ENCODE measurements at places on chromosomes 16 and 17. TPM values are rescaled to one million over a fixed set of nuclear protein-coding genes. Genes with fewer than 3 reads are reported as not detected.

- no peak overlapping the region for H3K27ac ChIP-seq
- H3K27me3 ChIP-seq = no peaks in the 10 kb centered on the region
- H3K4me1 ChIP-seq = peaks cover 13% of the 10 kb centered on the region
- H3K36me3 ChIP-seq = peaks cover 7% of the 10 kb centered on the region
- H3K4me3 ChIP-seq = no peak overlapping the region
Measured at GRCh38 chr17:60640503-60640902, 37.1 kb upstream of the BCAS3 start.

- no peaks in the 10 kb centered on the region for H3K4me1 ChIP-seq
- peak; percentile 85 for DNase-seq
- H3K36me3 ChIP-seq = no peaks in the 10 kb centered on the region
- no peak overlapping the region for H3K27ac ChIP-seq
- no peaks in the 10 kb centered on the region for H3K27me3 ChIP-seq
Measured at GRCh38 chr17:17568772-17569195, 22.7 kb downstream of the PEMT start.

- H3K4me3 ChIP-seq = no peak overlapping the region
- H3K27me3 ChIP-seq = no peaks in the 10 kb centered on the region
- H3K36me3 ChIP-seq = no peaks in the 10 kb centered on the region
- H3K4me1 ChIP-seq = peaks cover 11% of the 10 kb centered on the region
- no peak overlapping the region for H3K27ac ChIP-seq
Measured at GRCh38 chr16:80947239-80947638, 59.4 kb downstream of the CMC2 start.

GRCh38 chr17:29789196-29790170 is 140.5 kb downstream of the SSH2 start:
- no peak overlapping the region for H3K4me3 ChIP-seq
- no peaks in the 10 kb centered on the region for H3K27me3 ChIP-seq
- no peak overlapping the region for H3K27ac ChIP-seq
- H3K36me3 ChIP-seq = no peaks in the 10 kb centered on the region
- peaks cover 9% of the 10 kb centered on the region for H3K4me1 ChIP-seq

DNA sequence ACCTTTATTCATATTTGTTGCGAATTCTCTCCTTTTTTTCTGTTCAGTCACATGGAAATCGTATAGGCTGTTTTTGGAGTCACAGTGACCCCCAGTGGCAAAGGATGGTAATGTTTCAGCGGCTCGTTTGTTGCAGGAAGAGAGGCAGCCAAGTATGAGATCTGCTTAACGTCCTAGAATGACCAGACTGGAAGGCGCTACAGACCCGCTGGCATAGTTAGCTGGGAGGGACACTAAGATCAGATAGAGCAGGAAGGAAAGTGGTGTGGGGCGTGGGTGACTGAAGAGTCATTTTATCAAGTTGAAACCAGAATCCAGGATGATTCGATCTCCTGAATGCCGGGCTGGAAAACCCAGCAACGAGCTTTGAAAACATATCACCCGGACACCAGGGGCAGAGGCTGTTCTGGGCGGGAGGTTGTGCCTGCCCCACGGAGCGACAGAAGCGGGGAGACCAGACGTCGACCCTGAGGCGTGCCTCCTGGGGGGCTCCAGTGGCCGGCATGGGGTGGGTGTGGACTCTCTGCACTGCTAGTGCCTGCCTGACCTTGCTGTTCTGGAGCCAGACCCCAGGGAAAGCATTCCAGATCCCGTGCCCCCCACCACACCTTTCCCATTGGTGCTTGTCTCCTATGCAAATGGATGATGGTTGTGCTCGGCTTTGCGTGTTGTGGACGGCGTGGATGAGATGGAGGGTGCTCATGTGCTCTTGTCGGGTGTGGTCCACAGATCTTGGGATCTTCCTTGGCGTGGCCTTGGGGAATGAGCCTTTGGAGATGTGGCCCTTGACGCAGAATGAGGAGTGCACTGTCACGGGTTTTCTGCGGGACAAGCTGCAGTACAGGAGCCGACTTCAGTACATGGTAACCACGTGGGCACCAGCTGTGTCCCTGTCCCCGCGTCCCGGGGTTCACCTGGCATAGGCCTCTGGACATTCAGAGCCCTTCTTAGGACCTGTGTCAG is 7.7 kb downstream of the IL34 start:
- peak overlapping the region; percentile 55 for H3K4me3 ChIP-seq
- peak; percentile 83 for DNase-seq
- no peaks in the 10 kb centered on the region for H3K27me3 ChIP-seq
- no peak overlapping the region for H3K27ac ChIP-seq
- no peaks in the 10 kb centered on the region for H3K36me3 ChIP-seq

GRCh38 chr17:39863918-39864746 is at the start of gene IKZF3:
Gene IKZF3, minus strand, starts transcription at chr17:39864312. Its CDS starts 186 bp downstream, at chr17:39864126.
- peak; percentile 38 for DNase-seq
- H3K27ac ChIP-seq = no peak within 1 kb of the TSS
- peaks cover 53% of the 10 kb centered on the region for H3K27me3 ChIP-seq
- H3K36me3 ChIP-seq = no peaks in the 10 kb centered on the region

GRCh38 chr17:74045608-74046280 is 157.7 kb upstream of the RPL38 start:
- H3K36me3 ChIP-seq = no peaks in the 10 kb centered on the region
- H3K27me3 ChIP-seq = peaks cover 45% of the 10 kb centered on the region

DNA sequence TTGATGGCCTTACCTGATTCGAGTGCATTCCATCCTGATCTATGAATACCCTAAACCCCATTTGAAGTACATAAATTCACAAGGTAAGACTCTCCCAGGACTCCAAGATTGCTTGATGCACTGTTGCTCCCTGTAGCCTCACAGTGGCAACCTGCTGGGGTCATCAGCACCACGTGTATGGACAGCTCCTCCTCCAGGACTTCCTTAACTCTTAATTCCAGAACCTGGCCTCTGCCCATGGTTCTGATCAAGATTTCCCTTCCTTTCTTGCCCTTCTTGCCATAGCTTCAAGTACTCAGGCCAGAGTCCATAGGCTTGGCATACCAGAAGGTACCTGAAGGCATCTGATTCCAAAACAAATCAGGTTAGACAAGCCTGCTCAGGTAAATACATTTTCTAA is 34.0 kb upstream of the NLK start:
- no peak overlapping the region for H3K27ac ChIP-seq
- peak; percentile 64 for DNase-seq
- no peaks in the 10 kb centered on the region for H3K4me1 ChIP-seq
- no peaks in the 10 kb centered on the region for H3K36me3 ChIP-seq

DNA sequence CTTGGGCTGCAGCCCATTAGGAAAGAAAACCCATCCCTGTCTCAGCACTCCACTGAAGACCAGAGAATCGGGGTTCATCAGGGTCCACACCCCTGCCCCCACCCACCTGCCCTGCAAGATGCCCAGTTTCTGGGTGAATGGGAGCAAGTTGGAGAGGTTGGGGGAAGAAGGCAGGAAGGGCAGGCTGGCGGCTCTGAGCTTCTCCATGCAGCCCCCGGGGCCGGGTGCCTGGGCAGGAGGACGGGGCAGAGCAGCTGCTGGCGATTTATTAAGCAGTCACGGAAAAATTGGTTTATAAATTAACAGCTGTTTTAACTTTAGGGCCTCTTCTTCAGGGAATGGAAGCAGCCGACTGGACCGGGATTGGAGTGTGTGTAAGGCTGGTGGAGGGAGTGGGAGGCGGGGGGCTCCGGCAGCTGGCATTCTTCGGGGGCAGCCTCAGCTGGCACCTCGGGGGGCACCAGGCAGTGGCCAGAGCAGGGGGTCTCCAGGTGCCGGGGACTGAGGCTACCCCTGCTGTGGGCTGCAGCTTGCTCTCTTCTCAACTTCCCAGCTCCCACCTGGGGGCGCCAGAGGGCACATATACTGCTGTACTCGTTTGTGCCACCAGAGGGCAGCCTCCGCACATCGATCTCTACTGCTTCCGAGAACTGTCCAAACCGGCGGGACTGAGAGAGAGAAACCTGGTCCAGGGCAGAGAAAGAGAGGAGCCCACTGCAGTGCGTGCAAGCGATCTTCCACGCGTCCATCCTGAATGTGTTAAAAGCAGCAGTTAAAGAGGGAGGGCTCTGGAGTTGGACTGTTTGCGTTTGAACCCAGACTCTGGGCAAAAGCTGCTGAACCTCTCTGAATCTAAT is 5.0 kb upstream of the PPP1R1B start:
- no peaks in the 10 kb centered on the region for H3K36me3 ChIP-seq
- H3K4me3 ChIP-seq = peak overlapping the region; percentile 48
- H3K27ac ChIP-seq = no peak overlapping the region
- H3K4me1 ChIP-seq = no peaks in the 10 kb centered on the region
- H3K27me3 ChIP-seq = peaks cover 3% of the 10 kb centered on the region

GRCh38 chr17:7794075-7794663 is 39.8 kb upstream of the KDM6B start:
- H3K36me3 ChIP-seq = no peaks in the 10 kb centered on the region
- H3K4me3 ChIP-seq = no peak overlapping the region
- no peaks in the 10 kb centered on the region for H3K27me3 ChIP-seq
- no peaks in the 10 kb centered on the region for H3K4me1 ChIP-seq
- no peak for DNase-seq
- no peak overlapping the region for H3K27ac ChIP-seq

- no peaks in the 10 kb centered on the region for H3K4me1 ChIP-seq
- no peak overlapping the region for H3K4me3 ChIP-seq
- no peaks in the 10 kb centered on the region for H3K27me3 ChIP-seq
- H3K27ac ChIP-seq = no peak overlapping the region
- H3K36me3 ChIP-seq = no peaks in the 10 kb centered on the region
- no peak for DNase-seq
Measured at GRCh38 chr17:74960570-74961342, 11.8 kb downstream of the HID1 start.

GRCh38 chr16:50539822-50540710 is 8.1 kb upstream of the NKD1 start:
- no peak overlapping the region for H3K4me3 ChIP-seq
- no peaks in the 10 kb centered on the region for H3K36me3 ChIP-seq
- no peak overlapping the region for H3K27ac ChIP-seq
- H3K4me1 ChIP-seq = no peaks in the 10 kb centered on the region
- no peak for DNase-seq

- DNase-seq = no peak
- no peaks in the 10 kb centered on the region for H3K36me3 ChIP-seq
- H3K4me1 ChIP-seq = no peaks in the 10 kb centered on the region
- H3K27me3 ChIP-seq = no peaks in the 10 kb centered on the region
- no peak overlapping the region for H3K27ac ChIP-seq
Measured at GRCh38 chr16:88405216-88406060, 22.7 kb downstream of the ZNF469 start.

GRCh38 chr16:23527961-23528643 is 17.8 kb upstream of the GGA2 start:
- no peaks in the 10 kb centered on the region for H3K36me3 ChIP-seq
- H3K4me1 ChIP-seq = no peaks in the 10 kb centered on the region
- H3K4me3 ChIP-seq = no peak overlapping the region
- no peak overlapping the region for H3K27ac ChIP-seq
- no peak for DNase-seq
- no peaks in the 10 kb centered on the region for H3K27me3 ChIP-seq

DNA sequence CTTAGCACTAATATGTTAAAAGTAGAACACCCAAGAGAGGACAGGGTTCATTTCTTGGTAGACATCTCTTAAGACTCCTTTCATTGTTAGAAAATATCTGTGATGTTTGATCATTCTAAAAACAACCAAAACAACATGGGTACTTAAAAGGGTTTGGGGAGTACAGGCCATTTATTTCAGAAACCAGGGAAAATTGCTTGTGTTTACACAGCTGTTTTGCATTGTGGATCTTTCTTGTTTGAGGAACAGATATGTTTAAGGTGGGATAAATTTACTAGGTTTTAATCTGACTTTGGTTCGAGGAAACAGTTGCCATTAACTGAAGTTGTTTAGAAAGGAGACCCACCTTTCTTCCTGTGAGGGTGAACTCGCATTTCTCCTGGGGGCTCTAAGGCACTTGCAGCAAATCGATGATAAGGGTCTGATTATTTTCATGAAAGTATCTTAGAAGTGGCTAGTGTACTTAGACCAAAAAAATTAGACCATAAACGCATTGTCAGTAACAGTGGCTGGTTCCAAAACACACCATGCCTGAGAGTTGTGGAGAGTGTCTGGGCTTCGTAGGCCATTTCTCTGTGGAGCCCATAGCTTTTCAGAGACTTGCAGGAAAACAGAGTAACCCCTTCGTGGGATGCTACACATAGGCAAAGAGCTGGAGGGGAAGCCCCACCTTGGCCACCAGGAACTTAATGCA is 17.6 kb downstream of the CLUAP1 start:
- peaks cover 11% of the 10 kb centered on the region for H3K4me1 ChIP-seq
- H3K36me3 ChIP-seq = no peaks in the 10 kb centered on the region
- no peak overlapping the region for H3K4me3 ChIP-seq

DNA sequence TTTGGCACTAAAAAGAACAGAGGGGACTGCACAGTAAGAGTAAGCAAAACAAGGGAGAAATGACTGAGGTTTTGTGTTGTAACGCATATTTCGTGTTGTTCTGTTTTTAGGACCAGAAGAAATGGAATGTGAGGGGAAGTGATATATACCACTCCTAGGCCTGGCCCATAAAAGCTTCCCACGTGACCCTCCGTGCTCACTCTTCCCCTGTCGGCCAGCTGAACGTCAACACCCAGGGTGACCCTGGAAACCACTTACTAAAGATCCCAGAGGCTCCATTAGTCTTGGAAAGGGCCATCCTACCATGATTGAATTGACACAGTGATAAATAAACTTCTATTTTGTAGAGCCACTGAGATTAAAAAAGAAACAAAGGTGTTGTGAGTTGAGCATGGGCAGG is 79.8 kb downstream of the HELZ start:
- DNase-seq = no peak
- H3K4me1 ChIP-seq = no peaks in the 10 kb centered on the region
- no peak overlapping the region for H3K4me3 ChIP-seq
- H3K27ac ChIP-seq = no peak overlapping the region
- H3K27me3 ChIP-seq = no peaks in the 10 kb centered on the region
- H3K36me3 ChIP-seq = peaks cover 28% of the 10 kb centered on the region

- H3K27me3 ChIP-seq = no peaks in the 10 kb centered on the region
- no peaks in the 10 kb centered on the region for H3K36me3 ChIP-seq
- no peak for DNase-seq
- H3K4me1 ChIP-seq = no peaks in the 10 kb centered on the region
- no peak overlapping the region for H3K4me3 ChIP-seq
Measured at GRCh38 chr16:2737895-2738418, 14.5 kb upstream of the SRRM2 start.

The KLHL36 gene
- total RNA-seq = 33.8 TPM

The SLC5A10 gene
- total RNA-seq = not detected

The SLX1B gene
- total RNA-seq = 11.2 TPM

The AANAT gene
- total RNA-seq = not detected

The FBXW10 gene
- total RNA-seq = 0.15 TPM

The OSGIN1 gene
- 9.8 TPM for total RNA-seq

The GAA gene
- 76.2 TPM for total RNA-seq

The C16orf87 gene
- 4.0 TPM for total RNA-seq

The CHST5 gene
- total RNA-seq = 0.29 TPM

The ZFP3 gene
- total RNA-seq = 0.84 TPM

The GNG13 gene
- total RNA-seq = not detected

The SLC22A31 gene
- 8.4 TPM for total RNA-seq

The LYRM9 gene
- 0.52 TPM for total RNA-seq

Data from PC-3 (cell line).